ENCODE measurements at places on chromosomes 2 and 18. TPM values are rescaled to one million over a fixed set of nuclear protein-coding genes. Genes with fewer than 3 reads are reported as not detected.

DNA sequence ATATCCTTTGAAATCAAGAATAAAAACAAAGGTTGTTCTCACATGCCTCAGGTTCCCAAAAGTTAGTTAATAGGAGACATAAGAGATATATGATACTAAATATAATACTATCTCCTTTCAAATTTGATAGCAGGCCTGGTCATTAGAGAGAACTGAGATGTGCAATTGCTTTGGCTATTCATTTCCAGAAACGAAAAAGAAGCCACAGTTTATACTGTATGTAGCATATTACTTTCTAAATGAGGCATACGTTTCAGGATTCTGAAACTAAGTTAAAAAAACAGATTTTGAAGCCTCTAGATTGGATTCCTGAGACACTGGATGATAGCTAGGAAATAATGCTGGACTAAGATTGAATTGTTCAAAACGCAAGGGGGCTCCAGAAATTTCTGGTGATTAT is 7.1 kb downstream of the PPP1R1C start:
- ATAC-seq, result no peak

IL1A gene
- total RNA-seq, result not detected

KLHL41 gene
- 0.91 TPM for total RNA-seq

ARHGAP28 gene
- total RNA-seq, result 7.2 TPM

KCNG2 gene
- not detected for total RNA-seq

GCKR gene
- total RNA-seq, result 0.73 TPM

SERPINB10 gene
- total RNA-seq, result not detected
